Tibial artery (tissue), 4 donors: ENCODE measurements at places on chromosomes 1 and 21.
A peak's percentile ranks its signal among the peaks of the same experiment; 100 is the strongest.

DNA sequence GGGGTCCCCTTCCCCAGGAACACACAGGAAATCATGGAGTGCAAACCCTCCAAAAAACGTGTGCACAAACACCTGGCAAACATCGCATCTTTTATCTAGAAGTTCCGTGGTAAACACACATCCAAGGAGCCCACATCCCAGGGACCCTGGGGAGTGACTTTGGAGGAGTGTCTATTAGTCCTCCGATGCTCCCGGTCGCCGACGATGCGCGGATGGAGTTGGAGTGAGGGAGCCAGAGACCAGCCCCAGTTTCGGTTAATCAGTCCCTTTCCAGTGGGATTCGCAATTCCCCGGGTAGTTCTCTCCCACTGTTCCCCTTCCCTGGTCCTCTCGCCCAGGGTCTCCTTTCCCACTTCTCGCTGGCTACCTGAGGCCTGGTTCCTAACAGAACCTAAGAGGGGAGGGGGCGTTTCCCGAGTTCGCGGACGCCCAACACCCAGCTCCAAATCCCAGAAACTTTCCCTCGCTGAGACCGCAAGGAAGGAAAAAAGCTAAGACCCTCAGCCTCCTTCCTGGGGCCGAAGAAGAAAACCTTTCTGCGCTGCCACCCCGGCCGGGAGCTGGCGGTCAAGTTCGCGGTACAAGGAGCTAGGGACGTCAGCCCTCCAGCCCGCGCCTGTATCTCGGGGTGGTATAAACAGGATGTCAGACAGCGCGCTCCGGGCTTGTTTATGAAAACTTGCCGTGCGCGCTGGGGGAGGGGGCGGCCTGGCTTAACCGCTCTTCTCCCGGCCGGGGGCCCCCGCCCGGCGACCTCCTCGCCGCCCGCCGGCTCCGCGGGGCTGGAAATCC is 787 bp downstream of the JAK1 start:
- DNase-seq = peak; percentile 75

DNA sequence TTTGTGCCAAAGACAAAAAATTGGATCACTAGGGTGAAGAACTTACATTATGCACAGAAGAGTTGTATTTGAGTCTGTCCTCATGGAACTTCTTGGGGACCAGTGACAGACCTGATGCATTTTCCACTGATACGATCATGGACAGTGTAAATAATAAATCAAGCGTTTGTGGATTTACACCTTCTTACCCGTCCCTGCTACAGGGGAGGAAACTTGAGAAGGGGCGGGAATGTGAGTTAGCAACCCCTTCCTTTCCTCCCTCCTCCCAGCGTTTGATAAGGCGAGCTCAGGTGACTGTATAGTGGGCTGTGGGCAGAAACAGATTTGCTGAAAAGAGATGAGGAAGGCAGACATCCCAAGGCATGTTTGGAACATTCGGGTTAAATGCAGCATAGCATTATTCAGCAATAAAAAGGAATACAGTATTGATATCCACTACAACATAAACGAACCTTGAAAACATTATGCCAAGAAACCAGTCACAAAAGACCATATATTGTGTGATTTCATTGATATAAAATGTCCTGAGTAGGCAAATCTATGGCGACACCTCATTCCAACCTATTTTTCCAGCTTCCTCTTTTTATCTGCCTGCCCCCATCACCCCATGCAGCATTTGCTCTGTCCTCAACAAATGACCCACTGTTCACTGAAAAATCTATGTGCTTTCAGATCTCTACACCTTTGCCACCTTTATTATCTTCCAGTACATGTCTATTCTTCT is 128.7 kb downstream of the ZZZ3 start:
- DNase-seq = no peak

GRCh38 chr1:74420467-74420866 is 91.9 kb downstream of the LRRC53 start:
- DNase-seq = no peak

DNA sequence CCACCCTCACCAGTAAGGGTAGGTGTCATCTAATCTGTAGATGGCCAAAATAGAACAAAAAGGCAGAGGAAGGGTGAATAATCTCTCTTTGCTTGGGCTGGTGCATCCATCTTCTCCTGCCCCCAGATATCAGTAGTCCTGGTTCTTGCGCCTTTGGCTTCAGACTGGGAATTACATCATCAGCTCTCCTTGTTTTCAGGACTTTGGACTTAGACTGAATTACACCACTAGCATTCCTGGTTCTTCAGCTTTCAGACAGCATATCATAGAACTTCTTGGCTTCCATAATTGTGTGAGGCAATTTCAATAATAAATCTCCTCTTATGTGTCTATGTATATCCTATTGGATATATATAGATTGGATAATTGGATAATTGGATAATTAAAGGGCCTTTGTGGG is 403.0 kb upstream of the USP24 start:
- no peak for DNase-seq

GRCh38 chr1:33532250-33532649 is 59.8 kb downstream of the ZSCAN20 start:
- no peak for DNase-seq

GRCh38 chr1:10910681-10911489 is 101.6 kb upstream of the TARDBP start:
- DNase-seq = no peak

- DNase-seq = no peak
These were observed 80.1 kb downstream of the SH3BGR start for GRCh38 chr21:39531840-39532239.

GRCh38 chr1:232764458-232765251 is 40.6 kb upstream of the MAP10 start:
- DNase-seq = no peak
